ENCODE measurements at places on chromosomes 11 and 22.

DNA sequence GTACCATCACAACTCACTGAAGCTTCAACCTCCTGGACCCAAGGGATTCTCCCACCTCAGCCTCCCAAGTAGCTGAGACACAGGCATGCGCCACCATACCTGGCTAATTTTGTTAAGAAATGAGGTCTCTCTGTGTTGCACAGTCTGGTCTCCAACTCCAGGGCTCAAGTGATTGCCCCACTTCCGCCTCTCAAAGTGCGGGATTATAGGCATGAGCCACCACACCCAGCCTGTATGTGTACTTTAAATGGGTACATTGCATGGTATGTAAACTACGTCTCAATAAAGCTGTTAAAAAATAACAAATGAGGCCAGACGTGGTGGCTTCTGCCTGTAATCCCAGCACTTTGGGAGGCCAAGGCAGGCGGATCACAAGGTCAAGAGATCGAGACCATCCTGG is 36.2 kb upstream of the DDX6 start:
- no peak for DNase-seq

DNA sequence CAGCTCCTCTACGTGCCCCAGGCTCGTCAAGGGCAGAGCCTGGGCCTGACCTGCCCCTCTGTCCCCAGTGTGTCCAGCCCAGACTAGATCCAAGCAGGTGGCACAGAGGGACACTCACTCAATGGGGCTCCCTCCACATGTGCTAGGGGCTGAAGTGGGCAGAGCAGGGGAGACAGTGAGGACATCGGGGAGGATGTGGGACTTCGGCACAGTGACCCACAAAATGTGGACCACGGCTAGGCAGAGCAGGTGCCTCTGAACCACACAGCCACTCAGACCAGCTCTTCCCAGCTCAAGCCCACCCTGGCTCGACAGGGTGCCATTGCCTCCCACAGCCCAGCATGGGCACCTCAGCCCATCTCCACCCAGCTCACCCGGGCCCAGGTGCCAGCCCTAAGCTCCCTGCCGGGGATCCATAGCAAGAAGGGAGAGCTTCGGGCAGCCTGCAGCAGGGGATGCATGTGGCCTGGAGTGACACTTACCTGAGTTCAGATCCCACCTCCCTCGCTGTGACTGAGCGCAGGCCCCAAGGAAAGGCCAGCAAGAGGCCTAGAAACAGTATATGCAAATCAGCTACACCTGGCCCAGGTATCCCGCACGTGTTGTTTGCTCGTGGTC is 46.9 kb upstream of the RTL6 start:
- no peak for DNase-seq

- DNase-seq: no peak
Observed at GRCh38 chr11:21037850-21038249, 368.5 kb downstream of the NELL1 start.

GRCh38 chr22:50485221-50486131 is 1.2 kb upstream of the MIOX start:
- no peak for DNase-seq

DNA sequence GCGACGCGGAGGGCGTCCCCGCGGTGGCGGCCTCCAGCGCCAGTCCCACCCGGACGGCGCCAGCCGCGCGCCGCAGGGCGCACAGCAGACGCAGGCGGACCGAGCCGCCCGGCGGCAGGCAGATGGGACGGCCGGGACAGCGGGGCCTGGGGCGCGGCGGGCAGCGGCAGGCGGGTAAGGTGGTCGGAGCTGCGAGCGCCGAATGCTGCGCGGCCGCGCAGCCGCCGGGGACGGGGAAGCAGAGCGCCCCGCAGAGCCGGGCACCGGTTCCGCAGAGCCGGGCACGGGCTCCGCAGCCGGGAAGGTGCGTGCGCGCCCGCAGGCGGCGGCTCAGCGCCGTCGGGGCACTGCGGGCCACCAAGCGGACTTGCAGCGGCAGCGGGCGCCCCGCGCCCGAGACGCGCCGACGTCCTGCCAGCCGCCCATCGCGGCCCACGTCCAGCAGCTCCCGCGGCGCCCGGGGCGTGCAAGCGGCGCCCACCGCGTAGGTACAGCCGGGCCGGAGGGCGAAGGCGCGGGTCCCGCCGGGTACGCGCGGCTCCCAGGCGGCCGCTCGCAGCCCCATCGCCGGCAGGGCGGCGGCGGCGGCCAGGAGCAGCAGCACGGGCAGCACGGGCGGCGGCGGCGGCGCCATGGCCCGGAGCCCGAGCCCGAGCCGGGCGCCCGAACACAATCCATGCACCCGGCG is 739 bp downstream of the CELSR1 start:
- DNase-seq: no peak

DNA sequence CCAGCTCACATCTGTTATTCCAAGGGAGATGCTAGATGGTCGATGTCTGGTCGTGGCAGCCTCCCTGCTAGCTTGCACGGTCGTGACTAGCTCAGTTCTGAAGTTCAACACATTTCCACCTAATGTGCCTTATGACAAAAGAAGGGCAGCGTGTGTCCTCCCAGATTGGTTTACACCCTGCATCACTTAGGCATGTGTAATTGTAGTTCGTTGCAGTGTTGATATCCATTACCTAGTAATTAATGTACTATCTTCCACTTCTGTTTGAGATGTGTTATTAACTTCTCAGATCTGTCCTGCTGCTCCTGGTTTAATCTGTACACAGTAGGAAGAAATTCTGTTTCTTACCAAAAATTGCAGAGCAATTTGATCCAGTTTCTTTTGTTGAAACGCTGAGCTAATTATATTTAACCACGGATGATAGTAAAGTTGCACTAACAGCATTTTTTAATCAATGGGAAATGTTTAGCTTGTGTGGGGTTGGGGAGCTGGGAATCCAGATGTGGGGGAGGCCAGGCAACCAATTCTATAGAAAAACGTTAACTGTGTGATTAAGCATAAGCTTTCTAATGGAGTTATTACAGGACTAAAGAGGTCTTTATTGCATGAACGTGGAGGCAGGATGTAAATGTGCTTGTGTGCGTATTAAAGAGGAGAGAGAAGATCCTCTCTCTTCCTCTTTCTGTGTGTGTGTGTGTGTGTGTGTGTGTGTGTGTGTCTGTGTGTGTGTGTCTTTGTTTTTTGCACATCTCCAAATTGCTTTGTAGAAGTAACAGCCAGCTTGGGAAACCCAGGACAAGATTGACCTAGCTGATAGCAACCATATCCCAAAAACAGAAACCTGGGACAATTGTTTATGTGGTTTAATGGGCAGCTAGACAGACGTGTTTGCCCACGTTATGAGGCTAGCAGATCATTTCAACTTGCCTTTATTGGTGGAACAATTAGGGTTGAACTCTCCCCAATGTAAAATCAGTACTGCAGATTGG is 145.7 kb upstream of the TTC12 start:
- DNase-seq: no peak

GRCh38 chr22:46241396-46242007 is 8.6 kb downstream of the CDPF1 start:
- DNase-seq: no peak

- DNase-seq: no peak
Observed at GRCh38 chr22:27394806-27395404, 406.7 kb downstream of the MN1 start.

GRCh38 chr22:32204856-32205722 is at the start of gene RFPL2:
Gene RFPL2 (minus strand): TSS chr22:32205073. CDS start chr22:32202451, 2,622 bp downstream.
- DNase-seq: no peak

GRCh38 chr11:1496091-1496760 is 9.6 kb upstream of the MOB2 start:
- DNase-seq: no peak
